A549 treated with ZK216348 at 1 μM for 4 hours (cell line): ENCODE measurements at places on chromosomes 1 and 21. TPM values are rescaled to one million over a fixed set of nuclear protein-coding genes. Genes with fewer than 3 reads are reported as not detected.

RBM11 gene
- not detected in 5 replicates for total RNA-seq

SPATA21 gene
- 0.05 TPM in 1 of 5 replicates, not detected in the others for total RNA-seq

CASQ2 gene
- not detected in 5 replicates for total RNA-seq

FMO2 gene
- total RNA-seq: not detected in 5 replicates

LCE3D gene
- total RNA-seq: 0.82 to 1.8 TPM (median 1.3 TPM) in 5 replicates

SORT1 gene
- 3.0 to 4.9 TPM (median 3.9 TPM) in 5 replicates for total RNA-seq

SMYD3 gene
- 12.2 to 14.9 TPM (median 14.5 TPM) in 5 replicates for total RNA-seq

CFHR3 gene
- total RNA-seq: 0.14 to 0.47 TPM (median 0.32 TPM) in 5 replicates

RXFP4 gene
- not detected in 5 replicates for total RNA-seq

MTARC2 gene
- 11.1 to 13.7 TPM (median 12.9 TPM) in 5 replicates for total RNA-seq

BCAN gene
- total RNA-seq: not detected in 5 replicates

FCRL5 gene
- total RNA-seq: not detected in 5 replicates

SLC37A1 gene
- 2.6 to 4.1 TPM (median 3.8 TPM) in 5 replicates for total RNA-seq

RGS13 gene
- total RNA-seq: not detected in 5 replicates

SHE gene
- total RNA-seq: 0.05 to 0.08 TPM (median 0.07 TPM) in 5 replicates

AMY1A gene
- not detected in 5 replicates for total RNA-seq

CHODL gene
- total RNA-seq: not detected in 5 replicates

LIPI gene
- not detected in 5 replicates for total RNA-seq

IL22RA1 gene
- total RNA-seq: 4.6 to 7.3 TPM (median 5.2 TPM) in 5 replicates

VSIG8 gene
- total RNA-seq: not detected in 5 replicates

NCAM2 gene
- total RNA-seq: not detected in 5 replicates

CYP4Z1 gene
- total RNA-seq: not detected in 5 replicates

ZSWIM5 gene
- total RNA-seq: 0.35 to 0.62 TPM (median 0.53 TPM) in 5 replicates

CLDN8 gene
- not detected in 5 replicates for total RNA-seq

ECM1 gene
- 1.7 to 2.1 TPM (median 1.8 TPM) in 5 replicates for total RNA-seq

OR10Z1 gene
- not detected in 5 replicates for total RNA-seq

CNR2 gene
- total RNA-seq: not detected in 5 replicates

KANK4 gene
- total RNA-seq: 0.21 to 0.59 TPM (median 0.44 TPM) in 5 replicates

TMPRSS2 gene
- total RNA-seq: 0.07 TPM in 1 of 5 replicates, not detected in the others

SPRR1B gene
- not detected in 5 replicates for total RNA-seq

CFHR2 gene
- not detected in 5 replicates for total RNA-seq

UBE2U gene
- not detected in 5 replicates for total RNA-seq

CLCA1 gene
- total RNA-seq: not detected in 5 replicates

GPR25 gene
- not detected in 5 replicates for total RNA-seq

F5 gene
- 0.05 to 0.23 TPM (median 0.09 TPM) in 5 replicates for total RNA-seq

DRAXIN gene
- 0.05 to 0.13 TPM (median 0.06 TPM) in 5 replicates for total RNA-seq

ANKRD35 gene
- total RNA-seq: not detected in 5 replicates

KCNE2 gene
- not detected in 5 replicates for total RNA-seq

AVPR1B gene
- total RNA-seq: not detected in 5 replicates

C1orf56 gene
- 4.2 to 7.5 TPM (median 6.7 TPM) in 5 replicates for total RNA-seq

KRTAP7-1 gene
- total RNA-seq: not detected in 5 replicates

COG2 gene
- 19.1 to 22.9 TPM (median 20.0 TPM) in 5 replicates for total RNA-seq

AQP10 gene
- total RNA-seq: not detected in 5 replicates

SPOCD1 gene
- 3.2 to 5.3 TPM (median 3.8 TPM) in 5 replicates for total RNA-seq

CR1L gene
- total RNA-seq: 0.41 TPM in 1 of 5 replicates, not detected in the others

IFI44L gene
- 0.02 to 0.05 TPM in 2 of 5 replicates, not detected in the others for total RNA-seq

ACTL8 gene
- total RNA-seq: 1.3 to 1.9 TPM (median 1.6 TPM) in 5 replicates

WNT3A gene
- total RNA-seq: 0.08 TPM in 1 of 5 replicates, not detected in the others

LIN9 gene
- 4.6 to 8.7 TPM (median 7.4 TPM) in 5 replicates for total RNA-seq

FLG2 gene
- not detected in 5 replicates for total RNA-seq

FMO1 gene
- total RNA-seq: not detected in 5 replicates

PLEKHG5 gene
- 1.8 to 5.2 TPM (median 3.3 TPM) in 5 replicates for total RNA-seq

ST6GALNAC3 gene
- total RNA-seq: 0.34 to 0.80 TPM (median 0.53 TPM) in 5 replicates

BSND gene
- total RNA-seq: not detected in 5 replicates

MAGI3 gene
- 3.1 to 4.6 TPM (median 3.6 TPM) in 5 replicates for total RNA-seq
